ENCODE measurements at places on chromosomes 2 and 18.

DNA sequence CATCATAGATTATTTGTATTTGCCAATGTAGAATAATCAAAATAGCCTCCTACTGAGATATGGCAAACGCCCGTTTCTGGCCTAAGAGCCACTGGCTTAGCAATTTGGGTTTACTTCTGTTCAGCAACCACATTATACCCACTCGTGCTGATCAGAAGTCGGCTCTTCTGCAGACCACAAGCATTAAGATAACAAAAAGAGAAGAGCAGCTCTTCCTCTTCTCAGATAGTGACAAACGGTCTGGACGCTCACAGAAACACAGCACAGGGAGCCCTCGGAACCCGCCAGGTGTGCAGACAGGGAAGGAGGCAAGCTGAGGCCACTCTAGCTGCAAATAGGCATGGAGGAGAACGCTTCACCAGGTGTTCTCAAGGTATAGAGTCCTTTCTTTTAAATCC lies 164.0 kb downstream of the HDAC4 start:
- DNase-seq = no peak

DNA sequence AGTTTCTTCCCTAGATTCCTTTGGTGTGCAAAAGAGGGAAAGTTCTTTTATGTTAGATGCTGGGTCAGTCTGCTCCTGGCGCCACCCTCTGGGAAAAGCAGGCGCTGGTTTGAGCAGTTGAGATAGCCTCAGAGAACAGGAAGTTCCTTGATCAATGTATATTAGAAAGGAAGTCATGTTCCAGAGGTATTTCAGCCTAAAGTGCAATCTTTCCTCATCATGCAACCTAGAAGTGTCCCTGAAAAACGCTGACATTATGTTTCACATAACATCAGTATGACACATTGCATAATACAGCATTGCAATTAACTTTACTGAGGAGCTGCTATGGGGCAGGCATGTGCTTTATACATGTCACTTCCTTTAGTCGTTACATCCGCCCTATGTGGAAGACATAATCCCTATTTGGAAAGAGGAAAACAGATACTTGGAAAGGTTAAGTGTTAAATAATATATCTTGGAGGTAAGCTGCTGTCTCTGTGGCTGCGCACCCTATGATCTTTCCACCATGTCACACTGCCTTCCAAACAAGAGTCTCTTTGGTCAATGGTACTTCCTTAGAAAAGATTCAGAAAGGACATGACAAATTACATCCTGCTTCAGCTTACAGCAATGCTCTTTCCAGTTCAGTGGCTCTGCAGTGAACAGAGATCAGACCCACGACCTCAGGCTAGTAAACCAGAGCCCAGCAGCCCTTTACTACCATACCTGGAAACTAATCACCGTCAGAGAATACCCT lies 369.7 kb downstream of the RAD51AP2 start:
- DNase-seq = no peak

DNA sequence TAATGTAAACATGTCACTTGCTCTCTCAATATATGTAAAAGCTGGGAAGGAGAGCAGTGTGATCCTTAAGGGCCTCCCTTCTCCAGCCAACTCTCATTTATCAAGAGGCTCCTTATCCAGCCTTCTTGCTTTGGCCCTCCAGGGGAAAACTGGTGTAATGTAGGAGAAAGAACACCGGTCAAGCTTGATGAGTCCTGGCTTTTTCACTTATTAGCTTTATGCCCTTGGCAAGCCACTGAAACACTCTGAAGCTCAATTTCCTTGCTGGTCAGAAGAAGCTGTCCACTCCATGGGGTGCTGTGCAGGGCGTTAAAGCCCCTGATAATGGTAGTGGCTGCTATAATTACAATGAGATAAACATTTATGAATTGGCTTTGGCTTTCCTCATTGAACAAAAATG lies 251.2 kb upstream of the RBBP8 start:
- no peak for DNase-seq

DNA sequence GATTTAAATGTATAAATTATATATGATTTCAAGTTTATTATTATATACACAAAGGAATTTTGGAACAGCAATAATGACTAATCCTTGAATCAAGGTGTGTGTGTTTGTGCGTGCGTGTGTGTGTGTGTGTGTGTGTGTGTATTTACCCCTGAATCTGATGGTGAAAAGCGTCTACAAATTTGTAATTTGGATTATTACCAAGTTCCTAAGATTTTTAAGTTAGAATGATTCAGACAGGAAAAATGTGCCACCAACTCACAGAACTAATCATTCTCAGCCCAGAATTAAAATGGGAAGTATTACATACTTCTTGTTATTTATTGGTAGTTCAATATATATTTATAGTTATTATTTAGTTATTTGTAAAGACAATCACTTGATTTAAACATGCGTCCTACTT lies 12.3 kb downstream of the CALCRL start:
- DNase-seq = no peak

DNA sequence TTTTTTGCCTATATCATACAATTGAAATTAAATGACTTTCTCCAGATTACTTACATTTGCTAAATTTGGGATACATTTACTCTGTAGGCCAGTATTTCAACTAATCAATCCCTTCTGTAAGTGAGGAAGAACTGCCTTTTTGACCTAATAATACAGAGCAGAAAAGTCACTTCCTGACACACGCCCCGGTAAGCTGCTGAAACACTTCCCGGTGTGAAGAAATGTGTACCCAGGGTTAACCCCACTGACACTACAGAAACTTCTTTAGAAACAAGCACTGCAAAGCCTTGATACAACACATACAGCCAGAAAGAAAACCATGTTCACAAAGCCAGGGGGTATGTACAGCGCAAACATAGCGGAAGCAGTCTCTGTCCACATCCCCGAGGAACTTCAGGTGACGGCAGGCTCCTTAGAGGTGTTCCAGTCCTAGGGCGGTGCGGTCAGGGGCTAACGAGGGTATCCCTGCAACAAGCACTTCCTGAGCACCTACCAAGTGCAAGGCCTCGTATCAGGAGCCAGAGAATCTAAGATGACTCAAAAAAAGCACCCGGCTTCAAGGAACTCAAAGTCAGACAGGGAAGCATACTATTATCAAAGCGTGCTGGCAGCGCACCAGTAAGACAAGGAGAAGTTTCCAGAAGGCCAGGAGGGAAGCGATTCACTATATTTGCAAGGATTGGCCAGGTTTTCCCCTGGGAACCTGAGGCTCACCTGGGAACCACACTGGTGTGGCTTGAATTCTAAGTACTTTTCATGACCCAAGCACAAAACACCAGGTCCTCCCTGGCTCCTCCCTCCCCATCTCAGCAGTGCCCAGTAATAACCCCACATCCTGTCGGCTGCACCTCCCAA lies 46.6 kb downstream of the ZNF516 start:
- DNase-seq = peak; percentile 30

DNA sequence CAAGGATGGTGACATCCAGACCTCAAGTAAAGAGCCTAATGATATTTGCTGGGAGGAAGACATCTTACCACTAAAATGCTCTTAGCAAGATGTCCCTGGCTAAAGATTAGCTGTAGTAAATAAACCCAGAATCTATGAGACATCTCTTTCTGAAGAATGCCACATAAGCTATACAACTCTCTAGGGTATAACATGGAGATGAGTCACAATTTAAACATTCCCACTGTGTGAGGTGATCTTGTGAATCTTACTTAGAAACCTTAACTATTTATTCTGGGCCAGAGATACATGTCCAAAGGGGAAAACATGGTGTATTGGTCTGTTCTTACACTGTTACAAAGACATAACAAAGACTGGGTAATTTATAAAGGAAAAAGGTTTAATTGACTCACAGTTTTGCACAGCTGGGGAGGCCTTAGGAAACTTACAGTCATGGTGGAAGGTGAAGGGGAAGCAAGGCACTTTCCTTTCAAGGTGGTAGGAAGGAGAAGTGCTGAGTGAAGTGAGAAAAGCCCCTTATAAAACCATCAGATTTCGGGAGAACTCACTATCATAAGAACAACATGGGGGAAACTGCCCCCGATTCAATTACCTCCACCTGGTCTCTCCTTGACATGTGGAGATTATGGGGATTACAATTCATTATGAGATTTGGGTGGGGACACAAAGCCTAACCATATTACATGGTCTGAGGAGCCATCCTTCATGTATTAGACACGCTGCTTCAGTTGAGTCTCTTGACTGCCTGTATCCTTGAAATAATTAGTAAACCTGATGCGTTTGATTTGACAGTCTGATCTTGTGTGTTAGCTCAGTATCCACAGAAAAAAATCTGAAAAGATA lies 17.1 kb downstream of the KRCC1 start:
- no peak for DNase-seq

DNA sequence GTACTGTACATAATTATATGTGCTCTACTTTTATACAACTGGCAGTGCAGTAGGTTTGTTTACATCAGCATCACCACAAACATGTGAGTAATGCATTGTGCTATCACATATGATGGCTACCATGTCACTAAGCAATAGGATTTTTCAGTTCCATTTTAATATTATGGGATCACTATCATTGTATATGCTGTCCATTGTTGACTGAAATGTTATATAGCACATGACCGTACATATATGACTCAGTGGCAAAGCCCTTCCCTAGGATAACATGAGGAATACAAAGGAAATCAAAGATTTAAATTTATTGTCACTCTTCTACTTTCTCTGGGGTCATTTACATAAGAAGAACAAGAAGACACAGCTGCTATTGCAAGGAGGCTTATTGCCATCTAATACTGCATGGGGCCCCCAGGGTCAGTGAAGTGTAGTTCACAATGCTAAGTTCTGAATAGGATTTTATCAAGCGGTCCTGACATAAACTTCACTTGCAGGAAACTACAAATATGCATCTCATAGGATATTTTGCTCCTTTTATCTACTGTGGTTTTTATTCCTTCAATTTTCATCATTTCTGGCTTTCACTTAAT lies 21.8 kb downstream of the PDE1A start:
- DNase-seq = no peak

DNA sequence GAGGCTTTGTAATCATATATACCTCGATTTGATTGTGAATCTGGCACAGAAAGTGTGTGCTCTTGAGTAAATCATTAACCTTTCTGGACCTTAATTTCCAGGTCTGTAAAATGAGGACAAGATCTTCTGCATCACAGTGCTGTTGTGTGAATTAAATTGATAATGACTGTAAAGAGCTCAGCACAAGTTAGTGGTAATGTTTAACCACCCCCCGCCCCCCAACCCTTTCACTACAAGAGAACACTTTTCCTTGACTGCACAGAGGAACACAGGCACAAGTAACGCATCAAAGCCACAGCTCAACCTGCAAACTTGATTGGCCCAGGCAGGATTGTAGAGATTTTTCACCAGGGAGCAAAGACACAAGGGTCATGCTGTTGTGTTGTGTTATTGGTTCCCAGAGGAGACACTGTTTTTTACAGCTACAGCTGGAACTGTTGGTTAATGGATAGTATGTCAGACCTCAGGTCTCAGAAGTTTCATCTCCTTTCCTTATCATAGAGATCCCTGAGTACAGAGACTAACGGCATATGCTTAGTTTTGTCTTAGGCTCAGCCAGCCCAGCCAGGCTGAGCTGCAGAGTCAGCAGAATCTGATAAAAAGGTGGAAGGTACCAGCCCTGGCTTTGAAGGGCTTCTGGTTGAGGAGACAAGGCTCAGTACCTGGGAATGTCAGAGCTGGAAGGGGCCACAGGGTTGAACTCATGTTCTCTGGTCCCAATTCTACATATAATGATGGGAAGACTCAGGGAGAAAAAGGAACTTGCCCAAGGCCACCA lies 10.6 kb downstream of the SETBP1 start:
- no peak for DNase-seq

DNA sequence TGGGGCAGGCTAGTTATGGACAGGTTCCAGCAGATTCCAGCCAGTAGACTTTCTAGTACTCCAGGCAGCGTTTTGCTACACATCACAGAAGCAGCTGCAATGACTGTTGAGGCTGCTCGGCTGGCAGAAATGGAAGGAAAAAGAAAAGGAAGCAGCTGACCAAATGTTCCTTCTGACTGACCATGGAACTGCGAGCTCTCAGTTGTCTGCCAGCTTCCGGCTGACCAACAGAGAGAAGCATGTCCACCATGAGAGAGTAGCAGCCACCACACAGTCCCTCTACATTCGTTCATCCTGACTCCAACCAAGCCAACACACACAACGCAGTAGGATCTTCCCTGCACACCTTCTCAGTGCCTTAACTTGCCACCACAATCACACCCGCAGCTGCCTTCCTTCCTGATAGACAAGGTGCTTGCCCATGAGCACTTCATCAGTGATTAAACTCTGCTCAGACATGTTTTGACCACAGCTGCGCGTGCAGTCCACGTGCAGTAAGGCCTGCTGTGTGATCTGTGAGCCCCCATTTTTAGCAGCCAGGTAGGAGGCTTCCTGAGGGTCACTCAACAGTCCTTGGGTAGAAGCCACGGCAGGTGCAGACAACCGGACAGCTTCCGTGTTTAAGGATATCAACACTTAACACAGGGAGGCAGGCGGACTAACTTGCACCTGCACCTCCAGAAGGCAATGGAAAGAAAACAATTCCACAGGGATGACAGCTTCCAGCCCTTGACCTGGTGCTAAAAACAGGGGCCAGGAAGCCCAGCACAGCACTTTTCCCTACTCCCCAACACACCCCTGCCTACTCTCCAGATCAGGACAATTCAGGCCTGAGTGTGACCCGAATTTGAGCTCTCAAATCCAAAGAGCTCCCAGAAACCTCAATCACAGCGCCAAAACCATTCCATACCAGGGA lies 996 bp downstream of the TGFBRAP1 start:
- no peak for DNase-seq

DNA sequence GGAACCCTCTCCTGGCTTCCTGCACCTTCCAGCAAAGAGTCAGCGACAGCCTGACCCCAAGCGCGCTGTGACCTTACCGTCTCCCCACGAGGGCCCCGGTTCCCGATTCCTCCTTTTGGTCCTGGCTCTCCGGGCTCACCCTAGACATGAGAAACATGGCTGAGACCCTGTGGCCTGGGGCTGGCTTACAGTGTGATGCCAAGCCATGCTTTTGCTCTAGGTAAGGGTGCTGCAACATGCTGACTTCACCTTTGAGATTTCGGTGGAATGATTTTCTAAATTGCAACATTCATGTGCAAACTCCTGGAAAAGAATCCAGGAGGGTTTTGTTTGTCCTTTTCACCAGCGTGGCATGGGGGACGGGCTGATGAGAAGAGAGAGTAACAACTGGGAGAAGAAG lies 63.9 kb downstream of the COL6A3 start:
- DNase-seq = no peak

- no peak for DNase-seq
These were observed 90.6 kb downstream of the KCNH7 start for GRCh38 chr2:162747974-162748373.

DNA sequence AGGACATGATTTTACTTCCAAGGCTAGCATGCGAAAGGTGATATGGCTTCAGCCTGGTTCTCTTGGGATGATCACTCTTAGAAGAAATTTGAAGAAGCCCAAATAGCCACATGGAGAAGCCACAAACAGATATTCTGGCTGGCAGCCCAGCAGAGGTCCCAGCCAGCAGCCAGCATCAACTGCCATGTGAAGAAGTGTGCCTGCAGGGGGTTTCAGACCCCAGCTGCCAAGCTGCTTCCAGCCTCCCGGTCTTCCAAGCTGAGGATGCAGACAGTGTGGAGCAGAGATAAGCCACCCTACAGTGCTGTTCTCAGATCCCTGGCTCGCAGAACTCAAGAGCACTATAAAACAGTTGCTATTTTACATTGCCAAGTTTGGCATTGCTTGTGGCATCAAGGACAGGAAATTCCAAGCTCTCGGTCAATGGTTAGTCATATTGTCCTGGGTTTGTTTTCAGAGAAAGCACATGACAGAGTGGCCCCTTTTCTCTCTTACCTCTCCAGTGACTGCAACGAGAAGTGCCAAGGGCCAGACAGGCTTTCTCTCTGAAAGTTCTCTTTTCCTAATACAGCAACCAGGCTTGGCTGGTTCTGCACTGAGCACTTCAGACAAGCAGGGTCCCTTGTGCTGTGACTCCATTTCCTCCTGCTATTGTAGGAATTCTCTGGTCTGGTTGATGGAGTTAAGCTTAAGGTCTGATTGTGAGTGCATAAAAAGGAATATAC lies 223.7 kb downstream of the ANKRD30B start:
- DNase-seq = no peak

Measured in aorta (tissue), 5 donors.